ENCODE measurements at places on chromosomes 1 and 21.
A peak's percentile ranks its signal among the peaks of the same experiment; 100 is the strongest.

GRCh38 chr1:14014929-14015328, 314.9 kb downstream of the PRDM2 start:
- DNase-seq = no peak

GRCh38 chr21:44713846-44714245, 2.5 kb upstream of the TSPEAR start:
- no peak for DNase-seq

GRCh38 chr1:25782608-25783201, 17.3 kb upstream of the SELENON start:
- DNase-seq = no peak

GRCh38 chr1:211135342-211135950, 1.5 kb upstream of the KCNH1 start:
- peak; percentile 70 for DNase-seq
